ENCODE measurements at places on chromosomes 12 and 14.

- no peak for DNase-seq
Measured at GRCh38 chr12:7178481-7178880, 11.0 kb upstream of the PEX5 start.

DNA sequence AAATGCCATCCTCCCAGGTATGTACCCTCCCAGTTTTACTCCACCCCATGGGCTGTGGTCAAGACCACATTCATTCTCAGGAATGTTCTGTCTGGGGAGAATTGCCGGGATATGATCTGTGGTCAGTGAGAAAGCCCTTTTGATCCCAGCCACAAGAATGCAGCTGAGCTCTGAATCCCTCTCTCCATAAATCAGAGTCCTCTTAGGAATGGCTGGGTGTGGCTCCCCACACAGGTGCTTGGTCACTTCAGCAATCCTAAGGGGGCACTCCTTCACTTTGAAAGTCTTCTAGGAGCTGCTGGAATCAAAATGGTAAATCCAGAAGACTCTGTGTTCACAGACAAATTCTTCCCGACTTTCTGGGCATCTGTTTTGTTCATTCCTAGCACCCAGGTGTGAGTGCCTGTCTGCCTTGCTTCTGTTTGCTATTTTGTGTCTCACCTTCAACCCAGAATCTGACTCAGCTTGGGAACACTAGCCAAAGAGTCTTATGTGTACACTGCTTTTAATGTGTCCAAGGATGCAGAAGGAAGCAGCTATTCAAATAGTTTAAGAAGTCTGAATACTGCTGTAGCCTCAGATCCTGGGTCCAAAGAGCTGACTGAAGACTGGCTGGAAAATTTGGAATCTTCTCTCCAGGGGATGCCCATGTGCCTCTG is 144.6 kb upstream of the CDKN3 start:
- DNase-seq: peak; percentile 50

GRCh38 chr14:68796418-68797101 is 3.7 kb upstream of the ZFP36L1 start:
- DNase-seq: no peak

- DNase-seq: no peak
Measured at GRCh38 chr12:88111074-88111652, 30.7 kb downstream of the CEP290 start.

- DNase-seq: no peak
Measured at GRCh38 chr14:42480255-42480654, 873.6 kb downstream of the LRFN5 start.

- DNase-seq: no peak
Measured at GRCh38 chr12:98970210-98970609, 325.1 kb downstream of the APAF1 start.

DNA sequence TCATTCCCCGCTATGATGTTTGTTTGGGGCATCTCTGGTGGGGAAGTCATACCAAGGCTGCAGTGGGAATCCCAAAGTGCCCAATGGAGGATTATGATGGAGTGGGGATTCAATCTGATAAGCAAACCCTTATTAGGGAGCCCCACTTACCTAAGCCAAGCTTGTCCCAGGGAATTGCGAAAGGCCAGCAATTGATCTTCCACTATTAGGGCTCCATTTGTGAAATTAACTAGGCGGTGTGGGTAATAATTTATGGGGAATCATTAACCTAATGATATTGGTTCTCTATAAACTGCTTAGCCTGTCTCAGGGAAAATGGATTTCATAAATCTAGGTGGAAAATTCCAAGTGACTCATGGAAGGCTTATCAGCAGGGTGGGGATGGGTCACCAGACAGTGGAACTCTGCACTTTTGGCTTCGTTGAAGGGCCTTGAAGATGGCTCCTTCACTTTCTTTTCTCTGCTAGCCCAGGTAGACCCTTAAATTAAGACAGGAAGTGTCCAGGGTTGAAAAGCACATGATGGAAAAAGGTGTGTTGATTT is 113.0 kb upstream of the WSCD2 start:
- no peak for DNase-seq

DNA sequence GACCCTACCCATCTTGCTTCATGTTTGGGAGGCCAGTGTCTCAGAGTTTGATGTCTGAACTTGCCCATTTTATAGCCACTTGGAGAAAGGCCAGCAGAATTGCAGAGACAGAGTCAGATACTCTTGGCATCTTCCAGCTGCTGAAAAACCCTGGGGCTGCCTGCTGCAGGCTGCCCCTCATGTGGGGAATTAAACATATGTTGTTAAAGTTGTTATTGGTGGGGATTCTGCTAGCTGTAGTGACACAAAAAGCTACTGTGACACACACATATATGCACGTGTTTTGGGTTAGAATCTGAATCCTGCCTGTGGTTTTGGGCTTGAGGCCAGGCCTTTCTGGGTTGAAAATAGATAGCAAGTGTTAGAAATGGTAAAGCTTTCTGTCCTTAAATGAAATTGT is 1288.4 kb downstream of the AACS start:
- DNase-seq: no peak

DNA sequence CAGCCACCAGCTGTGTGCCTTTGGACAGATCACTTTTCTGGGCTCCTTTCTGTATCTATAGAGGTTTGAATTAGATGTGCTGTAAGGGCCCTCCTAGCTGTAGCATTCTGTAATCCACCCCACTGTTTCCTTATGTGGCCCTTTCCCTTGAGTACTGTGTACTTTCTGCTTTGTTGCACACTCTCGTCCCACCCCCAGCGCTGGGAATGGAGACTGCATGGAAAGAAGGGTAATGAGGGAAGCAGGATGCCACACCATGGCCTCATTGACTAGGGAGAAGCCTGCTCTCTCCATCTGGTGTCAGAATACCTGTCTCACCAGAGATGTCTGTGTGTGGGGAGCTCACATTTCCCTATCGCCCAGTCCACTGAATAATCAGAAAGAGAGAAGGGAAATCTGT is 13.6 kb upstream of the GALNT16 start:
- DNase-seq: no peak

DNA sequence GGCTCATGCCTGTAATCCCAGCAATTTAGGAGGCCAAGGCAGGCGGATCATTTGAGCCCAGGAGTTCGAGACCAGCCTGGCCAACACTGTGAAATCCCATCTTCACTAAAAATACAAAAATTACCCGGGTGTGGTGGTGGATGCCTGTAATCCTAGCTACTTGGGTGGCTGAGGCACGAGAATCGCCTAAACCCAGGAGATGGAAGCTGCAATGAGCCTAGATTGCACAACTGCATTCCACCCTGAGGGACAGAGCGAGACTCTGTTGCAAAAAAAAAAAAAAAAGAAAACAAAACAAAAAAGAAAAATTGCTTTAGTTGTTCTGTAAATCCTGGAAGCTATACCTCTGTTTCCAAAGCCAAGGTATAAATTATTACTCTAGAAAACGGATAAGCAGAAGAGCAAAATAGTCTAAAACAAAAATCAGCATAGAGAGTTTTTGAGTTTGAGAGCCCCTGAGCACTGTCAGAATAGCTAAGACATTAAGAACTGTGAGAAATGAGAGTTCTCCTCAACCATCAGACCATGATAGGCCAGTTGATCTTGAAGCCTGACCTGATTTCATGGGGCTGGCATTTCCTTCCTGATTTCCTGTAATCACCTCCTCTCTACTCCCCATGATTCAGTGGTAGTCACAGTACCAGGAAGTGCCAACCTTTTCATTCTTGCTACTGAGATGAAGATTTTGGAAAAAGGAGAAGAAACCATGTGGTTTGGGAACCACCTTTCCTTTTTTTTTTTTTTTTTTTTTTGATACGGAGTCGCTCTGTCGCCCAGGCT is 31.7 kb downstream of the ATP2A2 start:
- DNase-seq: no peak

- no peak for DNase-seq
Measured at GRCh38 chr12:43306066-43306465, 245.9 kb downstream of the ADAMTS20 start.

DNA sequence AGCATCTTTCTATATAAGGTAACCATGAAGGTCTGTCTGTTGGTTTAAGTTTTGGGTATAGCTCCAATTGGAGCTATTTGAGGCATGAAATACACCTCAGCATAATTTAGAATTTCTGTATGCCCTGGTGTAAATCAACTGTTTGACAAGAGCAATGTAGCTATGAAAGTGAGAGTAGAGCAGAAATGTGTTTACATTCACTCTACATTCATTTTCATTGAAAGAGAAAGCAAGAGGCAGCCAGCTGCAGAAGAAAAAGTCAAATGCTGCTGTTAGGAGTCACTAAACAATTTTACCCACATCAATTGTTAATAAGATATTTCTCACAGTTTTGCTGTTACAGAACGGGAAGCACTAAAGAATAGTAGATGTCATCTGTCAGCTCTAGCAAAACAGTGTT is 252.5 kb downstream of the SLC6A15 start:
- no peak for DNase-seq

- no peak for DNase-seq
Measured at GRCh38 chr12:25584596-25584995, 31.5 kb upstream of the LMNTD1 start.

DNA sequence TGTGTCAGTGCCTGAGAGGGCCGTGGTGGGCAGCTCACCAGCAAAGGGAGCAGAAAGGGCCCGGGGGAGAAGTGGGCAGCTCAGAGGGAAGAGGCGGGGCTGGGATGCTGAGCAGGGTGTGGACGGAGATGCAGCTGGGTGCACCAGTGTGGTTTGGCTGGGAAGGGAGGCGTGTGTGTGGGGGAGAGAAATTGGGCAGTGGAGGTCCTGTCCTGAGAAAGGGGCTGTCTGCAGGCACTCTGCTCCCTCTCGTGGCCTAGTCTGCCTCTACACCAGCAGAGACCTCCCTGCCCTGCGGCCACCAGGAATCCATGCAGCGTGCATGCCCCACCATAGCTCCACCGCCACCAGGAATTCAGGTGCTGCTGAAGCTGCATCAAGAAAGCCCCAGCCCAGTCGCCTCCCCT is 6.4 kb downstream of the TMEM121 start:
- DNase-seq: no peak

DNA sequence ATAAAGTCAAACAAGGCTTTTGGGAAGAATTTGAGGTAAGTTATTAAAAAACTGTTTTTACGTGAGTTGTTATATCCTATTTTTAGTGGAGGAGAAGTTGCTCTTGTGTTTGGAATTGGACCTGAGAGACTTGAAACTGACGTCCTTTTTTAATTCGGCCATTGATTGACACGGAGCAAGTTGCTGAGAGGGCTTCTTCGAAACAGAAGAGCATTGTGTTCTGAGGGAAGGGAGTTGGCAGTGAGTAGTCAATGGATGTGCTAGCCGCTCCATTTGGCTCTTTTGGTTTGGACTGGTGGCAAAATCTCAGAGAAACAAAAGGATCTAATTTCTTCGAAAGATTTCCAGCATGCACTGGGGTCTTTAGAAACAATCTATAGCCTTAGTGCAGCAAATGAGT is 37.3 kb downstream of the PTPN11 start:
- DNase-seq: no peak

DNA sequence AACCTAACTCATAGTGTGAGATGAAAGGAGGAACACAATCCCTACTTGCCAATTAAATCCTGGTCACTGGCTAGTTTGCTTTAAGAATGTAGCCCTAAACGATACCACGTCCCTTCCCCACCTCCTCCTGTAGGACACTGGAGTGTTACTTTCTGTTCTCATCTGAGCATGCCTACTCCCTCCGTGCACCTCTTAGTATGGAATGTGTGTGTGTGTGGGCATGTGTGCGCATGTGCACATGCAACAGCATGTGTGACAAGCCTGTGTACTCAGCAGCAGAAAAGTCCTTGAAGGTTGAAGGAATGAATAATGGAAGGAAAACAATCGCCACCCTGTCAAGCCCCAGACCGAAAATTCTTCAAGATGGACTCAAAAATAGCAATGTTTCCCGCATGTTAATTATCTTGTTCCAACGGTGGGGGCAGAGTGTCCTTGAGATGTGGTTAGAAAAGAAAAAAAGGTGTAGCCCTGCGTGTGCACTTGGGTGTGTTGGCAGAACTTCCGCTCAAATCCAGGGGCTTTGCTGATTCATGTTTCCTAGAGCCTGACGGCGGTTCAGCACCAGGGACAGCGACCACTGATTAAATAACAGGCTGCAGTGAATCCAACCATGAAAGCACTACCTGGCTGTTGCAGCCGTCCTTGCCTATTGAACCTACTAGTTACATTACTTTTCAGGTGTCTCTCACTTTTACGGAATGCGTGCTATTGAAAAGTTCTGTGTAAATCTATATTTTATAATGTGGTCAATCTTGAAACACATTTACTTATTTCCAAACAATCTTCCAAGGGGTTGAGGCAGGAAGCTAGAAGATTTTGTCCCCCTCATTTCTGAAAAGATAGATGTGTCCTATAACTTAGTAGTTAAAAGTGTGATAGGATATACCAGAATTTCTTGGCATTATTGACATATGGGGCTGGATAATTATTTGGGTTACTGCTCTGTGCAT is 79.8 kb downstream of the SRRM4 start:
- no peak for DNase-seq

GRCh38 chr12:40145896-40146295 is 40.0 kb upstream of the SLC2A13 start:
- no peak for DNase-seq
